ENCODE measurements at places on chromosomes 3 and 15.

DNA sequence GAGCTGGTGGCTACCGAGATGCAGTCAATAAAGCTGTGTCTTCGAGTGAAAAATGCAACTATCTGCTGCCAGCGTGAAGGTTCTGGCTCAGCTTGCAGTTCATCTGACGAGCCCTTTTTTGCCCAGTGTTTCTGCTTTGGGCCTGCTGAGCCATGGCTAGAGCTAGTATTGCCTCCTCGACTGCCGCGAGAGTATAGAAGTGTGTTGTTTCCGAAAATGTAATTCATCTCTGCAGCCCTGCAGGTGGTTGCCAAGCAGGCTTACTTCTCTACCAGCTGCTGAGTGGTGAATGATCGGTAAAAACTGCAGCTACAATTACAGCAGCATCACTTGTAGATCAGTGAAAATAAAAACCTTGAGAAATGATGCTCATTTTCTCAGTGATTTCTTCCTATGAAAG lies 114.8 kb downstream of the DLG1 start:
- DNase-seq: no peak

GRCh38 chr3:129286081-129286480 lies 7.4 kb downstream of the HMCES start:
- DNase-seq: no peak

DNA sequence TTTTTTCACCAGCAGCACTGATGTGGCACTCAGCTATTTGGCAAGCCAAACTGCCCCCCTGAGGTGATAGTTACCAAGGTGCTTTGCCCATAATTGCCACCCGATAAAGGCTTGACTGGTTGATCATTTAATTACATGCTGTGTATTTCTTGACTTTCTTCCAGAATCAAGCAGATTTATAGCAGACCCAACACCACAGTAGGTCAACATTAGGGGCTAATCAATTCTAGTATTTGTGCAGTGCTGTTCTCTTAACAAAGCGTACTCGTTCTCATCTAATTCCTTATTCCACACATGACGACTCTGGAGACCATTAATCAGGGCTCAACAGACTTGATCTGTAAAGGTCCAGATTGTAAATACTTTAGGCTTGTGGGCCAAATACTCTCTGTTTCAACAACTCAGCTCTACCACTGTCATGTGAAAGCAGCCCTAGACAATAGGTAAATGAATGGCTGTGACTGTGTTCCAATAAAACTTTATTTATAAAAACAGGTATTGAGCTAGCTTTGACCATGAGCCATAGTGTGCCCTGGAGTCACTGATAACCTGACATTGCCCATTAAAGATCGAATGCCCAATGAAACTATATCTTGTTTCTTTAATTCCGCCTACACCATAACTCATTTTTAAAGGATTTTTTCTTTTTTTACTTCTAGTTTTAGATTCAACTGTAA lies 119.1 kb upstream of the TMC3 start:
- no peak for DNase-seq

DNA sequence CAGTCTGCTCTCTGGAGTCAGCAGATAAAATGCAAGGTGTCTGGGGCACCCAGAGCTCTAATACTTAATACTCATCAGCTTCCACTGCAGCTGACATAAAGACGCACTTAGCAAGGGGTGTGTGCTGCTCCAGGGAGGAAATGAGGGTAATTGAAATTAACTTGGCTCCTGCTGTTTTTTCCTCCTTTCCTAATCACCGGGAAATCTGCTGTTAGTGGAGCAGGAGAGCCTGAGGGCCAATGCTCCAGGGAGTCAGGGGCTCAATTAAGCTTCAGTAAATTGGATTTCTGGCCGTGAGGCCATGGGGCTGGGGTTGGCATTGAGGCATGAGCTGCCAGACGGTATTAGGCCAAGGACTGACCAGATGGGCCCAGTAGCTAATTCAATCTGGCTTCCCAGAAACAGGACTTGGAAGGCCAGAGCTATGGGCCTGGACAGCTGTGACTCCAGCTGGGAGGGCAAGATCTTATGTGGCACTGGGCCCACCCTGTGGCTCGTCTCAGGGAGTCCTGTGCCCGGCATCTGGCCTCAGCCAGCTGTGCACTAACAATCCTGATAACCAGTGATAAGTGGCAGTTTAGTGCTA lies 30.7 kb upstream of the CHRNB4 start:
- no peak for DNase-seq
